ENCODE measurements at places on chromosomes 7 and 10.
A peak's percentile ranks its signal among the peaks of the same experiment; 100 is the strongest.

DNA sequence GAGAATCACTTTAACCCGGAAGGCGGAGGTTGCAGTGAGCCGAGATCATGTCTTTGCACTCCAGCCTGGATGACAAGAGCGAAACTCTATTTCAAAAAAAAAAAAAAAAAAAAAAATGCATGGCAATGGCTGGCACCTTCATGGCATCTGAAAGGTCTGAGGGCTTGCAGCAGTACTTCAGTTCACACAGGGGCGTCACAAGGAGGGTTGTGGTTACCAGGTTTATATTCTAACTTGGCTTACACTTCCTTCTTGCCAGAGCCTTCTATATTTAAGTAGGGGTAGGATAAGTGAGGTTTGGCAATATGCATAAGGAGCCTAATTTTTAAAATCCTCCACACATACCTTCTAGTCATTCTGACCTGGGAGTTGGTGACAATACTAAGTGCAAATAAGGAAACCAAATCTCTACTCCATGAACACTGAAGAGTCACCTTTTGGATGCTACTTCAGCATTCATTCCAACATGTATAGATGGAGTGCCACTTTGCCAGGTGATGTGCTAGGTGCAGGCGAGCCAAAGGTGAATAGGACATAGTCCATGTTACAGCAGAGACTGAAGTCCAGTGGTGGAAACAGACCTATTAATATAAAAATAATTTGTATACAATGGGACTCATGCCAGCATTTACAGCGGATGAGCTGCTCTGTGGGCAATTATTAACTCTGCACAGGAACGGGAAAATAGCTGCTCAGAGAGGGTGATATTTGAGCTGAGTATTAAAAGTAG lies 57.8 kb upstream of the PDCD4 start:
- DNase-seq, result no peak

DNA sequence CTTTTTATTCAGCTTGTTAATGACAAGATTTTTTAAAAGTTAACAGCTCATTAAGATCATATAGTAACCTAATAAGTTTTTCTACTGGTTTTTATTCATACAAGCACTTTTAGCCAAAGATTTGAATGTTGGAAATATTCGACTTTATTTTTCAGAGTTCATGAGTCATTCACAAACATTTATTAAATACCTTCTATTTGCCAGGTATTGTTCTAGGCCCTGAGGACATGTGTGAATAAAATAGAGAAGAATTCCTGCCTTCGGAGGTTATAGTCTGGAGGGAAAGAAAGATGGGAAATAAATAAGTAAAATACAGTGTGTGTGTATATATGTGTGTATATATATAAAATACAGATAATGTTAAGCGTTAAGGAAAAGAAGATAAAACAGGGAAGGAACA lies 31.5 kb downstream of the BTAF1 start:
- no peak for DNase-seq

GRCh38 chr7:27204851-27205322 lies 5.0 kb upstream of the HOXA13 start:
- DNase-seq, result no peak

- DNase-seq, result no peak
Measured at GRCh38 chr10:132310701-132311337, 3.1 kb upstream of the STK32C start.

DNA sequence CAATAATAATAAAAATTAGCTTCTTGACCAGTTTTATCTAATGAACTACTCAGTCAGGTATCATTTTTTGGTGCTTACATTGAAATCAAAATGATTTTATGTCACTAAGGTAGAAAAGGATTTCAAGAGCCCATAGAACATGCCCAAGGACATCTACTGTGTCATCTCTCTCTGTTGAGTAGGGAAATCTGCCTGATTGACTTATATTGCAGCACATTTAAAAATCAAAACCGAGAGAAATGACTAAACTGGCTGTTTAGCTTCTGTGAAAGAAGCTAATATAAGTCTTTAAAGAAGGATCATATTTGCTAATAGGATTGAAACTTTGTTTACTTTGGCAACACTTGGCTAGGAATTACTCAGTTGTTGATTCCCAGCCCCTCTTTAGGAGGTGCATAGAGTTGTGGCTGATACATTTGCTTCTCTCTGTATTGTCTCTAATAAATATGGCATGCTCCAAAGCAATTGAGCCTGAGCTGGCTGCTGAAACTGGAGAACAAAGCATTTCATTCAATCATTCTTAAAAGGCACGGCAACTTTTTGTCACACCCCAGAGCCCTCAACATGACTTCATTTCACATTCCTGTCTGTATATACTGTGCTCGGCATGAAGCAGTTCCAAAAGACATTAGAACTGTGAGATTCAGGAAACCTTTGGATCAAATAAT lies 1096.9 kb upstream of the POT1 start:
- peak; percentile 17 for DNase-seq

- DNase-seq, result no peak
Measured at GRCh38 chr10:13503745-13504463, 24.9 kb downstream of the BEND7 start.

GRCh38 chr10:49679480-49679893 lies at the start of gene C10orf53:
Gene C10orf53, plus strand, starts transcription at chr10:49679651. Its CDS starts 47 bp downstream, at chr10:49679698.
- no peak for DNase-seq

DNA sequence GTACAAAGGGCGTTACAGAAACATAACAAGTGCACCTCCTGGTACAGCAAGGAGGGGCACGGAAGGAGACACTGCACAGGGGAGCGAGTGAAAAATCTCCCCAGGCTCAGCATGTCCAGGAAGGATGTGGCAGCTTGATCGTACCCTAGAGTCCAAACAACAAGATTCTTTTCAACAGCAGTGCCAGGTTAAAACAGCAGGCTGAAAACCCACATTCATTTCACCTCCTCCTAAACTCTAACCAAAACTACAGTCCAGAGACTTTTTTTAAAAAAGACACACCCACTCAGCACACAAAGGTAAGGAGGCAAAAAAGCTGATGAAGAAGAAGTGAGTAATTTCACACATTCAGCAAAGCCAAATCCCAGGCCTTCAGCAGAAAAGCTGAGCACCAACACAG lies 138.8 kb downstream of the SFMBT2 start:
- DNase-seq, result no peak

All from H4 (cell line).